ENCODE measurements at places on chromosomes 6 and 20.

DNA sequence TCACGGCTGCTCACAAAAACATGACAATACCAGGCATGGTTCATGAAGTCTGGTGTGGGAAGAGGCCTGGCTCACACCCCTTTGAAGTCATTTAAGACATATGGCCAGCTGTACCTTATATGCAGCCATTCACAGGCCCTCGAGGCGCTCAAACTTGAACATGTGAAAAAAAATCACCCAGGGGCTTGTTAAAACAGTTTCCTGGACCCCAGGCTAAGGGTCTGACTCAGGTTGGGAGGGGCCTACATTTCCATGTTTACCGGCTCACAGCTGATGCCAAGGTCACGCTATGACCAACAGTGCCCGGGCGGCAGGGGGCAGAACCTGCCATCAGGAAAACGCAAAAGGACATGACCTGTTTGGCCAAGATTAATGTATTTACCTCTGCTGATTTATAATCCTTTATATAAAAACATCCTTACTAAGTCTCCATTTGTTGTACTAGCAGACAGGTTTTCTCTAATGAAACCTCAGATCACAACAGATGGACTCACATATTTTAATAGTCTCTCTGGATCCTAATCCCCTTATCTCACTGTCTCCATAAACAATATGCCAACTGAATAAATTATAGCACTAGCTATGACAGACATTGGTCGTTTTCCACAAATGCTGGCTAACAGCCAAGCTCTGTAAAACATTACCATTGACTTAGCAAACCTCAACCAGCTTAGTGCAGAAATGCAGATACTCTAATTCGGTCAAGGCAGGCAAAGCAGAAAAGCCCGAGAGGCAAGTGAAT lies 19.9 kb downstream of the EZR start:
- DNase-seq, result peak; percentile 100

DNA sequence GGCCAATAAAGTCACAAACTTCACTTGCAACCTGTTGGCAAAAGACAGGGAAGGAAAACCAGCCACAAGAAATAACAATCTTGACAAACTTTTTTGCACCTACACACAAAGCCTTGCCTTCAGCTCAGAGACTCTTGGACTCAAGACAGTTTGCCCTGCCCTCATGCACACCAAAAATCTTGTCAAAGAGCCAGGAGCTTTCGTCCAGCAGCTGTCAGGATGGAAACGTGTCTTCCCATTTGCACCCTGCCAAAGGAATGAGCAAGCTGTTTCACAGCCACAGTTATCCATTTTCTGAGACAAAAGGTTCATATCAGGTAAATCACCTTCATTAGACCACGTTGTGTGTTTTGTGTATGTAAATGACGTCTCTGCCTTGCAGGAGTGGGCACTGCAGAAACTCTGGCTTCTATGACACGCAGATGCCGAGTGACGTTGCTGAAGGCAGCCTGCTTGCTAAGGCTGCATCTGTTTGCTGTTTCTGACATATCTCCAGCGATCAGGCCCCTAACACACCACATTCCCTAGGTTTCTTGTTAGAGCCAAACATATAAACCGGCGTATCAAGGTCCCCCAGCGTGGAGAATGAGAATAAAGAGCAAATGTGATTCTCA lies 193.4 kb downstream of the SYNDIG1 start:
- DNase-seq, result peak; percentile 5

- no peak for DNase-seq
Observed at GRCh38 chr20:46883892-46884291, 10.8 kb upstream of the EYA2 start.

GRCh38 chr6:53582963-53583362 lies 38.1 kb upstream of the GCLC start:
- no peak for DNase-seq

DNA sequence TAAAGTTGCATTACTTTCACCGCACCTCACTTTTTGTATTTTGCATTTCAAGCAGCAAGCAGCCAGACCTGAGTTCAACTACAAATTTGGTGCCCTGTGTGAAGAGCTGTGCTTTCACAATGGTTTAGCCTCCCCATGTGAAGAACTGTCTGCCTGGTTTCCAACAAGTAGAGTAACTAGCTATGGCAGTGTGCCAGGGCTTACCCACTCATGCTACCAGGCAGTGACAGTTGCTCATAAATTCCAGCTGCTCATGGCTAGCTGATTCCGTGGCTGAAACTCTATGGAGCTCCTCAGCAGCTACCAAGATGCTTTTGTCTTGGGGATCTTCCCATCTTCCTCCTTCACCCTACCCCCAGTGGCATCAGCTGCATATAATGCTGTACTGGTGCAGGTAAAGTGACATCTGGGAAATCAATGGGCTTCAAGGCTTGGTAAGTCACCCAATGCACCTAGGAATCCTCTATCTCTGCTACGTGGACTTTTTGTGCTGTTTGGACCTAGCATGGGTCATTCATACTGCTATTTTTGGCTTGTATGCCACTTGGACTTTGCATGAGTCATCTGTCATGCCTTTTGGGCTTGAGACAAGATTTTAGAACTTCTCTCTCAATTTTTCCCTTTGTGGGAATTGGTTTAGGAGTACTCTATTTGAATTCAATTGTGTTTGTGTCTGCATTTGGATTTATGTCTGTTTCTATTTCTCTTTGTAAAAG lies 176.5 kb upstream of the GJE1 start:
- DNase-seq, result no peak

- DNase-seq, result no peak
Observed at GRCh38 chr6:71346334-71346694, 57.7 kb downstream of the OGFRL1 start.

DNA sequence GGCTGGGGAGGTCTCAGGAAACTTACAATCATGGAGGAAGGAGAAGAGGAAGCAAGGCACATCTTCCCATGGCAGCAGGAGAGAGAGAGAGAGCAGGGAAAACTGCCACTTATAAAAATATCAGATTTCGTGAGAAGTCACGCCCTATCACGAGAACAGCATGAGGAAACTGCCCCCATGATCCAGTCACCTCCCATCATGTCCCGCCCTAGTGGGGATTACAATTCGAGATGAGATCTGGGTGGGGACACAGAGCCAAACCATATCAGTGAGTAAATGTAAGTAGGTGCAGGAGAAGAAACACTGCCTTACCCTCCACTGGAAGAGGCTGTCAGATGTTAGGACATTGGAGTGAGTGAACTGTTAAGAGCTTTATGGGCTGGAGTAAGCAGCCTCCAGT lies 270.4 kb downstream of the TFAP2C start:
- no peak for DNase-seq

DNA sequence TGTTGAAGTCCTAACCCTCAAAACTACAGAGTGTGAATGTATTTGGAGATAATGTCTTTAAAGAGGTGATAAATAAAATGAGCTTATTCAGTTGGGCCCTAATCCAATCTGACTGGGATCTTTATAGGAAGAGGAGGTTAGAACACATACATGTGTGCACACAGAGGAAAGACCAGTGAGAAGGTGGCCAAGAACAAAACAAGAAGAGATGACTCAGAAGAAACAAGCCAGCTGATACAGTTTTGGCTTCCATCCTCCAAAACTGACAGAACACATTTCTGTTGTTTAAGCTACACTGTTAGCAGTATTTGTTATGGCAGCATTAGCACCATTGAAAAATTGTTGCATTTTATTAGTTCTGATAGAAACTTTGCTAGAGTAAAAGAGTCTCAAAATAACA lies 609.3 kb upstream of the IMPG1 start:
- DNase-seq, result no peak

GRCh38 chr20:44031001-44031574 lies 116.4 kb downstream of the TOX2 start:
- no peak for DNase-seq

GRCh38 chr6:165850434-165851019 lies 187.5 kb upstream of the PDE10A start:
- DNase-seq, result no peak

GRCh38 chr6:130020073-130020906 lies 1.9 kb downstream of the L3MBTL3 start:
- no peak for DNase-seq

DNA sequence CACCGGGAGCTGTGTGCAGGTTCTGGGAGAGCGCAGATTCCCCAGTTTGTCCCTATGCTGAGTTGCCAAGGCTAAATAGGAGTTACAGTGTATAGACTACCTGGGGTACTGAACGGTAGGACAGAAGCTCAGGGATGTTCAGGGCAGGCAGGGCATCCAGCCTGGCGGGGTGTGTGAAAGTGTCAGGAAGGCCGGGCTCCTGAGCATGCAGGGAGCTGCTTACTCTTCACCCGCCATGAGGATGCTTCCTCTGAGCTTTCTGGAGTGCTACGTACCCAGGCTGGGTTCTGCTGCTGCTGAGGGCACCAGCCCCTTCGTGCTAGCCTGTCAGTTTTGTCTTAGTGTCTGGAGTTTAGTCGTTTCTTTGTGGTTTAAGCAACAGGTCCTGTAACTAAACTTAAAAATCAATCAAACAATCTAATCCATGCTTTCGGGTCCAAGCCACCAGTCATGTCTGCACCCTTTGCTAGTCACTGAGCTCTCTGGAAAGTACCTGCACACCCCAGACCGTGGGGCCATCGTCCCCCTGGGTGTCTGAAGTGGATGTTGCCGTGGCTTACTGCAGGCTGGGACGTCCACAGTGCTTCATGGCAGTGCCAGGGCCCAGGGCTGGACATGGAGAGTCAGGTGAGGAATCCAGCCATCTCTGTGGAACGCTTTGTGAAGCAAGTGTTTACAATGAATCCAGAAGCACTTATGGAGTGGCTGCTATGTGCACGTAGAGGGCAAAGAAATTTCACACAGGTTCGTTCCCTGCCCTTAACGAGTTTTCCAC lies 220.3 kb upstream of the SNX9 start:
- DNase-seq, result no peak

GRCh38 chr6:23957017-23957416 lies 169.0 kb upstream of the NRSN1 start:
- DNase-seq, result no peak

GRCh38 chr6:36050305-36050704 lies 22.7 kb downstream of the MAPK14 start:
- no peak for DNase-seq

DNA sequence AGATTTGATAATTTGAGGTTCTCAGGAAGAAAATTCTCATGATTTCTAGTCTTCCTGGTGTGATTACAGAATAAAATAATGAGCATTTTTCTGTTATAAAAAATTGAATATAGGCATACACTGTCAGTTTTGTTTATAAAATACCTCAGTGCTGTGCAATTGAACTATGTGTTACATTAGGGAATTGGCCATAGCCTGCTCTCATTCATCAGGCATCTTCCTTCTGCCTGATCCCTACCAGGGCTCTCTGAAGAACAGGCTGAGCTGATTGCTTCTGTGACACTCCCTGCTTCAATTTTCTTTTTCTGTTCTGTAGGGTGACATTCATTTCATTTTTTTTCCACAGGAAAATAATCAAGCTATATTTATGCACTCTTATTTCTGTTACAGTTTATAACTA lies 162.8 kb downstream of the PHF3 start:
- no peak for DNase-seq

GRCh38 chr20:45997187-45997586 lies 11.5 kb upstream of the MMP9 start:
- no peak for DNase-seq

- no peak for DNase-seq
Observed at GRCh38 chr20:62858058-62858830, 3.4 kb downstream of the TCFL5 start.

DNA sequence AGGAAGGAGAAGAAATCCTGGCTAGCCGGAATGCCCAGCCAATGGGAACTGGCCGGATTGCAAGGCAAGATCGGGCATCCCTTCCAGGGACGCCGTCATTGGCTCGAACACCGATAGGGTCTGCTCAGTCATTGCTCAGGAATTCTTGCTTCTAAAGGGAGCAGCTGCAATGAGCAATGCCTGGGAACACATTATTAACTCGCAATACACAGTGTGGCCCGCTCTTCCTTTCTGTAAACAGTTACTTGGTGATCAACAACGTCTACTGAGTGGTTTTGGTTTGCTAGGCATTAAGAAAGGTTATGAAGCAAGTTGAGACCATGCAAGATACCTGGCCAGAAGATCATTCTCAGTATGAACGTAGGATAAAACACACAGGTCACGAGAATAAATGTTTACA lies 165.4 kb upstream of the CITED2 start:
- DNase-seq, result no peak

Measured in NCI-H524 treated with DMSO at 0.1 percent for 48 hours (cell line).